ENCODE measurements at places on chromosomes 6 and 20. TPM values are rescaled to one million over a fixed set of nuclear protein-coding genes. Genes with fewer than 3 reads are reported as not detected.
A peak's percentile ranks its signal among the peaks of the same experiment; 100 is the strongest.

- DNase-seq: peak; percentile 37
Measured at GRCh38 chr6:79671600-79672266, 40.6 kb downstream of the SH3BGRL2 start.

GRCh38 chr6:25564943-25565342 is 87.1 kb upstream of the SCGN start:
- DNase-seq: no peak

The CDSN gene
- not detected for total RNA-seq

- no peak for DNase-seq
Measured at GRCh38 chr6:73177221-73177944, 47.9 kb downstream of the KHDC1L start.

DNA sequence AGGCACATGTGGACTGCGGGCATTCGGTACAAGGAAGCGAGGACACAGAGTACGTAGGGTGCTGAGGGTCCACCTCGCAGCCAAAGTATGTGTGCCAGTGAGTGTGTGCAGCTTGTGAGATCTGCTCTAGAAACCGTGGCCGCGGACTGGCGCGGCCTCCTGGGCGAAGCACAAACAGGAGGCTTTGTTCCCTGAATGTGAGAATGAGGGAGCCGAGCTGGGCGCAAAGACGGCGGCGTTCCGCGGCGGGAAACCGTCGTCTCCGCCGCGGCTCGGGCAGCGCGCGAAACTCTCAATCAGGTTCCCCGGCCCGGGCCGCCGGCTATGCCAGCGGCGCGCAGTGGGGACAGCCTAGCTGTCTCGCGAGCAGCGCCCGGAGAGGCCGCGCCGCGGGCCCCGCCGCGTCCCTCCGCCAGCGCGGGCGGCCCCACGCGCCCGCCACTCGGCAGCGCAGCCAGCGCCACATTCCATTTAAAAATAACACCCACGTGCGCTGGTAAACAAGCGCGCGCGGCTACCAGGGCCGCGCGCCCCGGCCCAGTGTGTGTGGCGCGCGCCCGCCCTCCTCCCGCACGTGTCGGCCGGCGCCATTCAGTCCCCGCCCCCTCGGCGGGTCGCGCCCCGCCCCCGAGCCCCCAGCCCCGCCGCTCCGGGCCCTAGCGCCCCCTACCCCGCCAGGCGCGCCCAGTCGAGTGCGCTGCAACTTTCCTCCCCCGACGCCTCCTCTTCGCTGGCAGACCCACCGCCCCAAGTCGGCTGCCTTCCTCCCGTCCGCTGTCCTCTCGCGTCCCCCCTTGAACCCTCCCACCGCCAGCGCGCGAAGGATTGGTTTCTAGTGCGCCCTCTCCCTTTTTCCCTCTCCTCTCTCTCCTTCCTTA is 3.0 kb upstream of the FOXO3 start:
- no peak for DNase-seq

DNA sequence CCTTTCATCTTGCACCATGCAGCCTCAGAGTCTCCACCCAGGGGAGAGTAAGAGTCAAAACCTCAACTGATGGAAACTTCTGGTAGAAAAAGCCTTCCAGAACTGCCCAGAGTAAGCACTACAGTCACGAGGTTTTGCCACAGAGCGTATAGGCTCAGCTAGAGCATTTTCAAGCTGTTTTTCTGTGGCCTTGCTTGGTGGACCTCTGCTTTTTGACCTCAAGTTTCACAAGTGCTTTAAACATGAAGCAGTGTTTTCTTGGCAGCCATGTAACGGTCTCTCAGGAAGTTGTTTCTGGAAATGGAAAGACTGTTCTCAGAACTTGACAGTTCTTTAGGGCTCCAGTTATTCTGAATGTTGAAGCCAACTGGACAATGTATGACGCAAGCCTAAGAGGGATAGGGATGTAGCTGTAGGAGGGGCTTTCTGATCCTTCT is 146.5 kb downstream of the ZDHHC14 start:
- DNase-seq: no peak

The UST gene
- 5.2 TPM for total RNA-seq

- no peak for DNase-seq
Measured at GRCh38 chr6:15487262-15487661, 175.6 kb downstream of the DTNBP1 start.

DNA sequence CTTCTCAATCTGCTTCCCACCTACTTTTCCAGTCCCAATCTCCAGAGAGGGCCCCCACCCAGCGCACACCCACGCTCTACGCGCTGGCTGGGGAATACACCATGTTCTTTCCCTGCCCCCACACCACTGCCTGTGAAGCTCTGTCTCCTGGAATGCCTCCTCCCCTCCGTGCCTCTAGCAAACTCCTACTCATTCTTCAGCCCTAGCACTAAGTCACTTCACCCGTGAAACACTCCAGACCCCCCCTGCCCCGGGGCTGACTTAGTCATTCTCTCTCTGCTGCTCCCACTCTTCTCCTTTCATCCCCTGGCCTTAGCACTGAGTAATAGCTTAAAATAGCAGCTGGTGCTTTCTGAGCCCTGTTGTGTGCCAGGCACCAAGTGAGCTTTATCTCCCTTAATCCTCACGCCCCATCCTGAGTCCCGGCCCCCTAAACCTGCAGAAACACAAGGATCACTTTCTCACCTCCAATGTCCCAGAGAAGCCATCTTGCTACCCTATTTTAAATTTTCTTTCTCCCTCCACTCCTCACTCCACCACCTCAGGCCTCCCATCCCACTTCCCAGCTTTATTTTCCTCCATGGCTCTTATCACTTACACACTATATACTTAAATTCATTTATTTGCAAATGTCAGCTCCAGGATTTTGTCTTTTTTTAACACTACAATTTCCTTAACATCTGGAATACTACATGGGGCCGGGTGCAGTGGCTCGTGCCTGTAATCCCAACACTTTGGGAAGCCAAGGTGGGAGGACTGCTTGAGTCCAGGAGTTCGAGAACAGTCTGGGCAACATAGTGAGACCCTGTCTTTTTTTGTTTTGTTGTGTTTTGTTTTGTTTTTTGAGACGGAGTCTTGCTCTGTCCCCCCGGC is 6.3 kb upstream of the PARD6B start:
- DNase-seq: peak; percentile 97

- DNase-seq: no peak
Measured at GRCh38 chr20:62068997-62069396, 3.3 kb upstream of the TAF4 start.

The PDE7B gene
- 0.34 TPM for total RNA-seq
